ENCODE measurements at places on chromosomes 5 and 9.

- DNase-seq = no peak
These were observed 1.0 kb downstream of the AIF1L start for GRCh38 chr9:131097126-131097947.

DNA sequence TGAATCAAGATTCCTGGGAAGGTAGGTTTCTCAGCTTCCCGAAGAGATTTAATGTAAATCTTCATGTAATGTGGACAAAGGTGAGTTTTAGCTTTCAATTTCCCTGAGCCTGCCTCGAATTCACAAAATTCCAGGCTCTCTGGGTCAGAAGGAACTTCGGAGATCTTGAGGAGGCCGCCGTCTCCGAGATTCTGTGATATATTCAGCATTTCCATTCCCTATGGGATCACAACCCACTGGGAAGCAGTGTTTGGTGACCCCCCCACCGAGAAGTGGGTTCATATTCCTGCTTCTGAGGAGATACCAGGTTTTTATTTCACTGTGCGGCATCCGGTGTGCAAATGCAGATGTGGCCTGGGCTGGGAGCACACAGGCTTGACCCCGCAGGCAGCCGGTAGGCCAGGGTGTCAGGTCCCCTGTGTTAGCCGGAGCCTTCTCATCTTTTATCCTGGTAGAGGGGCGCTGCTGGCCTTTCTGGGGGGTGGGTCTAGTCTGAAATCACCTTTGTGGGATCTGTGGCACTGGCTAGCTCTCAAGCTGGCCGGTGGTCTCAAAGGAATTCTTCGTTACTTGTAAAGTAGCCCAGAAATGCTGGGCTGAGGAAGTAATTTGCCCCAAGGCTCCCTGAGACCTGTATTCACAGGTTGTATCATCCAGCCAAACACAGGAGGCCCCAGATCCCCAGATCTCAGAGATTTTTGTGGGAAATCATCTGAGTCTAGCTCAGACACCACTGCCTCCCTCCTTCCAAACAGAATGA is 1.4 kb downstream of the PLEKHG4B start:
- DNase-seq = no peak

DNA sequence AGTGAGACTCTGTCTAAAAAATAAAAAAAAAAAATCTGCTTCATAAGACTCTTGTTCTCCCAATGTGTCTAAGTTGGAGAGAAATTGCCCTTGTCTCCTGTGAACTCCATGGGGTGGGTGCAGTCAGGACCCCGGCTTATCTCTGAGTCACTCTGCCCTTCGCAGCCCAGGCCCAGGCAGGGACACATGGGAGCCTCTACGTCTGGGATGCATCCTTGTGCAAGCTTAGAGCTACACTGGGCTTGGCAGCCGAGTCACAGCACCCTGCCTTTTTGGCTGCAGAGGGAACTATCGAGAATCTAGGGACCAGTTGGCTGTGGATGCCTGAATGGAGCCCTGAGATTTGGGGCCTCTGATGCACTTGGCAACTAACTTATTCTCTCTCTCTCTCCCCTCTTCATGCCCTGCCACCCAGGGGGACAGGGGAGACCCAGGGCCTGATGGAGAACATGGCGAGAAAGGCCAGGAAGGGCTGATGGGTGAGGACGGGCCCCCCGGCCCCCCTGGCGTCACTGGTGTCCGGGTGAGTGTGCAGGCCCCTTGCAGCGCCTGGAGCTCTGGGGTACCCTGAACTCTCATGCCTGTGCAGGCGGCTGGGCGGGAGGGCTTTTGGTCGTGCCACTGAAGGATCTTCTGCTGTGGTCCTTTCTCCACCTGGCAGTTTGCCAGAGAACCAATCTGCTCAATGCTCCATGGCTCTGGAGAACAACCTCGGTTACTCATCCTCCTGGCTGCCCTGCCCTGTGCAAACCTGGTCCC is 47.5 kb upstream of the ORM1 start:
- DNase-seq = peak; percentile 46

DNA sequence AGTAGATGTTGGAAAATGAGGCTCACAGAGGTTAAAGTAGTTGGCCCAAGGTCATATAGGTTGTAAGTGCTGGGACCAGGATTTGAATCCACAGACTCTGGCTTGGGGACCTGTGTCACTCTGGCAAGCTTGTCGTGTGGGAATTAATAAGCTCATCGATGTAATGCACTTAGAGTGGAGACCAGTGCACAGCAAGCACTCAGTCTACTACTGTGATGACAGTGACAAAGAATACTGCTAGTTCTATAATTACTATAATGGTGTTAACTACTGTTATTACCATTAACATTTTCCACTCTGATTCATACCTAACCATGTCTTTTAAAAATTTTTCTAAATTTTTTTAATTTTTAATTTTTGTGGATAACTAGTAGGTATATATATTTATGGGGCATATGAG is 12.8 kb downstream of the PAM start:
- no peak for DNase-seq

- DNase-seq = no peak
These were observed 83.7 kb upstream of the SMIM15 start for GRCh38 chr5:61245936-61246335.

- DNase-seq = no peak
These were observed 57.8 kb upstream of the RUSC2 start for GRCh38 chr9:35432076-35432475.

- peak; percentile 42 for DNase-seq
These were observed 58.3 kb downstream of the SEMA4D start for GRCh38 chr9:89439571-89439970.

DNA sequence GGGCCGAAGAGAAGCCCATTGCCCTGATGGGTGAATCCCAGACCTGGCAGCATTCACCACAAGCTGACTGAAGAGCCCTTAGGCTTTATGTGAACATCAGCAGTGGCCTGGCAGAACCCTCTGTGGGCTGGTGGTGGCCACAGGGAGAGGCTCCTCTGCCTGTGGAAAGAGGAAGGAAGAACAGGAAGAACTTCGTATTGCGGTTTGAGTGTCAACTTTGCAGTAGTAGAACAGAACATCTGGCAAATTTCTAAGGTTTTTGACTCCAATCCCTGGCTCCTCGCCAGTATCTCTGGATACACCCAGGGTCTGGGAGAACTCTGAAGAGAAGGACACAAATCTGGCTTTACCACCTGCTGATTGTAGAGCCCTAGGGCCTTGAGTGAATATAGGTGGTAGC is 356.4 kb upstream of the GRAMD2B start:
- no peak for DNase-seq

All from psoas muscle (tissue), 8 donors.